ENCODE measurements at places on chromosomes 2 and 18. TPM values are rescaled to one million over a fixed set of nuclear protein-coding genes. Genes with fewer than 3 reads are reported as not detected.

Gene IL1F10
- total RNA-seq: not detected

Gene SCN9A
- total RNA-seq: 1.3 TPM

Gene GCKR
- 0.32 TPM for total RNA-seq

Gene FAM228A
- 1.1 TPM for total RNA-seq

Gene ALPP
- total RNA-seq: not detected

Gene MC4R
- not detected for total RNA-seq

Gene CD302
- total RNA-seq: 31.8 TPM

Gene UBR3
- 24.2 TPM for total RNA-seq

Gene RAB6C
- not detected for total RNA-seq

Gene PLEKHA3
- total RNA-seq: 4.5 TPM

Gene GREB1
- 0.18 TPM for total RNA-seq

Gene MAP3K19
- not detected for total RNA-seq

Gene SPATA3
- not detected for total RNA-seq
